WTC11 (cell line): ENCODE measurements at places on chromosomes 6 and 20.

- peak; percentile 16 for DNase-seq
Measured at GRCh38 chr20:13670160-13670559, 31.4 kb upstream of the TASP1 start.

GRCh38 chr6:44138717-44139350 is 11.5 kb downstream of the TMEM63B start:
- DNase-seq, result no peak

- DNase-seq, result no peak
Measured at GRCh38 chr6:51411496-51412125, 592.9 kb downstream of the TFAP2B start.

DNA sequence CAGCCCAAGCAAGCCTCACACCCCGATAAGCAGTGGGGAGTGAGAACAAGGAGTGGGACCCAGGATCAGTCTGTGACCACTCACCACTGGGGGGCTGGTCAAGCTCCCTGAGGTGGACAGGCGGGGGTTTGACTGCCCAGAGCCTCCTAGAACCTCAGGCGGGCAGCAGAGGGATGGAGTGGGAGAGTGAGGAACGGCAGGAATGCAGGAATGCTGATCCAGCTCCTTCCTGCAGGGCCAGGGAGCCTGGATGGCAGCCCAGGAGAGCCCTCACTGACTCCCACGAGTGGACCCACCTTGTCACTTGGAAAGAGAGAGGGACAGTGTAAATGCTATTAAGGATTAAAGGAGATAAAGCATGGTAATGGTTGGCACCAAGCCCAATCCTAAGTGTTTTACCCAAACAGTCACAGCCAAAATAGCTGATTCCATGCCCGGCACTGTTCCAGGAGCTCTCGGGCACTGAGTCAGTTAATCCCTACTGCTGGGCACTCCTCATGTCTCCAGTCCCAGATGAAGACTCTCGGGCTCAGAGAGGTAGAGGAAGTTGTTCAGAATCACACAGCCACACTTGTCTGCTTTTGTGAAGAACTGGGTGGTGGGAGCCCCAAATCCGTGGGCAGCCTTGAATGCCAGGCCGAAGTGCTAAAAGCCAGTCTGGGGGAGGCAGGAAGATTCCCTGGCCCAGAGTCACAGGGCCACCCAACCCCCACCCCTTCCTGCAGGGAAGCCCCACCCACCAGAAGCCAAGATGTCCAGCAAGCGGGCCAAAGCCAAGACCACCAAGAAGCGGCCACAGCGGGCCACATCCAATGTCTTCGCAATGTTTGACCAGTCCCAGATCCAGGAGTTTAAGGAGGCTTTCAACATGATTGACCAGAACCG is 3.1 kb downstream of the MYL9 start:
- no peak for DNase-seq

- no peak for DNase-seq
Measured at GRCh38 chr6:11245381-11246256, 13.2 kb upstream of the NEDD9 start.

- DNase-seq, result no peak
Measured at GRCh38 chr20:32337937-32338661, 20.0 kb upstream of the ASXL1 start.

DNA sequence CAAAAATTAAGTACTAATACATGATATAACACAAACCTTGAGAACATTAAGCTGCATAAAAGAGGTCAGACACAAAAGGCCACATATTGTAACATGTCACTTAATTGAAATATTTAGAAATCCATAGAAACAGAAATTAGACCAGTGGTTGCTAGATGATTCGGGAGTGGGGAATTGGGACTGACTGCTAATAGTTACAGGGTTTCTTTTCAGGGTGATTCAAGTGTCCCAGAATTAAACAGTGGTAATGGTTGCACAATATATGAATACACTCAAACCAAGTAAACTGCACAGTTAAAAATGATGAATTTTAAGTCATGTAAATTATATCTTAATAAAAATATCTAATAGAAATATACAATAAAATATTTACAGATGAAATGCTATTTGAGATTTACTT is 174.5 kb downstream of the WDR27 start:
- DNase-seq, result no peak

GRCh38 chr6:124479991-124480430 is 482.2 kb upstream of the RNF217 start:
- no peak for DNase-seq

- no peak for DNase-seq
Measured at GRCh38 chr6:12185081-12185673, 105.0 kb upstream of the EDN1 start.

DNA sequence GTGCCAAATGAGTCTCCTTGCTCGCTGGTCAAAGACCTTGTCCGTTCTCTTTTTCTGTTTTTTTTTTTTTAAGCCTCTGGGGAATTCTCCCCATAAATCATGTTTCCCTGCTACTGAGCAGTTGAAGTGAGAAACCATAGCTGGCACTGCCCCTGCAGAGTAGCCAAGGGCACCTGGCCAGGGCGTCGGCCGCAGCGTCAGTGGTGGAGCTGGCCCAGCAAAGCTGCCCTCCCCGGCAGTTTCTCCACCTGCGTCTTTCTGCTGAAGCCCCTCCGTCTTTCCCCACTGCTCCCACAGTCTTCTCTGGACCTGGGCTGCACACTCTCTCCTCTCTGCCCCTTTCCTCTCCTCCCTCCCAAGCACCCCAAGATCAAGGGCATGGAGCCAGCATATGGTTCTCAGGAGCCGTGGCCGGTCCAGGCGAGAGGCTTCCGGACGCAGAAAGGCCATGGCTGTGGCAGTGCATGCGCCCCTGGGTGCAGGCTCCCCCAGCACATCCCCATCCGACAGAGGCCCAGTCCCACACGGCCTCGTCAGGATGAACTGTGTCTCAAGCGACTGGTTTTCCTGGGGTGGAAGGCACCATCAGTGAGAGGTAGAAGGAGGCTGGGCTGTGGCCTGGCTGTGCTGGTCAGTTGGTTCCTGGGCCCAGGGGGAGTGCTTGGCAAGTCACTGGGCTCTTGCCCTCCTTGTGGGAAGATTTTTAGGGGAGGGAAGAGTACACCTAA is 218.1 kb downstream of the ERMARD start:
- no peak for DNase-seq

GRCh38 chr6:164731539-164731938 is 577.9 kb downstream of the C6orf118 start:
- DNase-seq, result no peak

- no peak for DNase-seq
Measured at GRCh38 chr6:96803106-96803481, 34.2 kb downstream of the GPR63 start.

- peak; percentile 32 for DNase-seq
Measured at GRCh38 chr6:88730611-88731011, 232.8 kb downstream of the RNGTT start.

DNA sequence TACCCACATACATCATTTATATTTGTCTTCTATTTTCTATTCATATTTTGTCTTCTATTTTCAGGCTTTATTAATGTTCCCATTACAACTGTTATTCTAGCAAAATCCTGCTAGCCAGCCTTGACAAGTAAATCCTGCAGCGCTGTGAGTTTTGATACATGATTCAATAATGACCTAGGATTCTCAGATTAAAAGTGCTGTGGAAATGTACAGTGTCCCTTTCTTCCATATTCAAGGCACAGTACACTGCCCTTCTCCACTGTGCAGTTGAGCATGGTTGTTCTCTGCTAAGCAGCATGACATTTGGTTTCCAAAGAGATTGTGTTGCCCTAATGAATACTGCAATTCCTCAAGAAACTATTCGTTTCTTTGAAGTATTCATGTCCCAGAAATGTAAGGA is 5.8 kb upstream of the HEY2 start:
- DNase-seq, result no peak

GRCh38 chr6:147991961-147992360 is 350.7 kb upstream of the SASH1 start:
- no peak for DNase-seq

DNA sequence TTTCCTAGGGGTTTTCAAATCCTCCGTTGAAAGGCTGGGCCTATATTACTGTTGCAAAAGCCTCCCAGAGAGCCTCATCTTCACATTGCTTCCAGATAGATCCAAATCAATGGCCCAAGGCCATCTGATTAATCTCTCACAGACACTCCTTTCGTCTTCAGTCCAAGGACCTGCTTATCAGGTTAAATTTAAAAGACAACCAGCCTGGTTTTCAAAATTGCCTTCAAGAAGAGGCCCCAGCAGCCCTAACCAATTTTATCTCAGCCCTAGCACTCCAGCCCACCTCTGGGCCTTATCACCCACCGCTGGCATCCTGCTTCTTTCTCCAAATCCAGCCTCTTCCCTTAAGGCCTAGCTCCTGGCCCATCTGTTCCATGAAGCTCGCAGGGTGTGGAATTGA is 15.5 kb upstream of the CCND3 start:
- no peak for DNase-seq

GRCh38 chr20:62830821-62831220 is 14.0 kb downstream of the COL9A3 start:
- DNase-seq, result no peak

DNA sequence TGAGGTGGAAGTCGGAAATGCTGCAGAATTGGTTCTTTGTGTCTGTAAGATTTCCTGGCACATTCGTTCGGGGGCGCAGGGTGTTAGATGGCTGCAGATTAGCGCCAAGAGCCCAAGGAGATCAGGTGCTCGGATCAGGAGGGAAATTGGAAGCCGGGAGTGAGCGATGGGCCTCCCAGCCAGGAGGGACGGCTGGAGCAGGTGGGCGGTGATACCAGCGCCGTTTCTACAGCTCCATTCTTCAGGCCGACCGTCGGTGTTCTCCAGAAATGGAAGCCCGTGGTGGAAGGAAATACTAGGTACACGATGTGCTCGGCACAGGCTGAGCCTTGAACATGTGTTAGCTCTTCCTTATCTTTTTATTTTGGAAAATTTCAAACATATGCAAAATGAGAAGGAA is 6.5 kb downstream of the SIRPA start:
- no peak for DNase-seq

DNA sequence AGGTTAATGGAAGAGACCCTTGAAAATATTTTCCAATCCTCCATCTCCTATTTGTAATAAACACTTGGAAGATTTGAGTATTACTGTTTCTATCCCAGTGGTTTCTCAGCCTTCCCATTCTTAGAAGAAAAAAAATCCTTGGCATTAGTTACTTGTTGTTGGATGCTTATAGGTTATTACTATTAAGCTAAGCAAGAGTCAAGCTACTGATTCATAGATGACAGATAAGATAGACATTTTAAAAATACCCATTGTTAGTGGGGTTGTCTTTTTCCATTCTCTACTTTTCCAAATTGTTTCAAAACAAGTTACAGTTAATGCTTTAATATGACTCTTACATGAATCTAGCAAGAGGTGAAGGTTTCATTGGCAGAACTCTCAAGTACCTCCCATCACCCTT is 158.5 kb downstream of the HIVEP2 start:
- no peak for DNase-seq

DNA sequence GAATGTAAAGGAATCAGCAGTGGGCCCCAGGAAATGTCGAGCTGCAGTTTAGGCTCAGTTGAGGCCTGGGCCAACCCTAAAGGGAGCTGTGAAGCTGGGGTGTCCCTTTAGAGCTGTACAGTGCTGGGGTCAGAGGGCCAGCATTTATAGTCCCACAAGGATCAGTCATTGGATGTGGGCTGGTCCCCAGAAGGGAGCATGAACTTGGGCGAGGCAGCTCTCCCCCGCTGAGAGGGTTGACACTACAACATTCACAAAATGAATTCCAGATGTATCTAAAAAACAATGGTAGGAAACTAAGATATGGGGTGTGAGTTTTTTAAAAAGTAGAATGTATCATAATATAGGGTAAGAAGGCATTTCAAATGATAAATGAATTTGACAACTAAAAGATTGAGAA is 29.7 kb upstream of the TMX4 start:
- no peak for DNase-seq

GRCh38 chr6:1817033-1817761 is 207.5 kb downstream of the FOXC1 start:
- no peak for DNase-seq

DNA sequence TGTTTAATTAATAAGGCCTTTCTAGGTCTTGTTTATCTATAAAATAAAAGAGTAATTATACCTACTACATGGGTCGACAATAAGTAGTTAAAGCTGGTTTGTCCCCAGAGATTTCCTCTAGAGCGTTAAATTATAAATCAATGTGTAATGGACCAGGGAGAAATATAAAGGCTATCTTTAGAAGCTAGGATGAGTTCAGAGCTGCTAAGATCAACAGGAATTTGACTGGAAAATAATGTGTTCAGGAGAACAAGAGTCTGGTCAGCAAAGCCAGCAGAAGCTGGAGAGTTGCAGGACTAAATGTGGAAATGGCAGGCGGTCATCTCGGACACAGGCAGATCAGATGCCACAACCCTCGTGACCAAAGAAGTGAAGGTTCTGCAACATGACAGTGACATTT is 428.8 kb downstream of the EPM2A start:
- DNase-seq, result no peak

DNA sequence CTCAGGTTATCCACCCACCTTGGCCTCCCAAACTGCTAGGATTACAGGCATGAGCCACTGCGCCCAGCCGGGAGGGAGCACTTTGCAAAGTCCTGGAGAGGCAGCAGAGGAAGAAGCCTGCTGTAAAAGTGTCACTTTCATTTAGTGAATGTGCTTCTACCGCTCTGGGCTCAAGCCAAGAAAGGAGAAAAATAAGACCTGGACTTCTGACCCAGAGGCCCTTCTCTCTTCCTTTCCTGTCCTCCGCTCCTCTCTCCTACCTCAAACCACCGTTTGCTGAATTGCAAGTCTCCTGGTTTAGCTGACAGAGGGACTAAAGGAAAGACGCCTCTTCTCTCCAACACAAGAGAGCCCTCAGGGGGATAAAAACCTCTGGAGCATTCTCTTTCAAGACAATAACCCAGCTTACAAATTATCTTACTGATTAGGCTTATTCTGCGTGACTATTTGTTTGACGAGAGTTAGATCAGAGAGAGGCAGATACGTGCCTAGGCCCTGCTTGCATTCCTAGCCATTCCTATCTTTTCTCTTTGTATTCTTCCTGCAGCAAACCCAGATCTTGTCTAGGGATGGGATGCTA is 84.2 kb upstream of the SLC22A23 start:
- no peak for DNase-seq

DNA sequence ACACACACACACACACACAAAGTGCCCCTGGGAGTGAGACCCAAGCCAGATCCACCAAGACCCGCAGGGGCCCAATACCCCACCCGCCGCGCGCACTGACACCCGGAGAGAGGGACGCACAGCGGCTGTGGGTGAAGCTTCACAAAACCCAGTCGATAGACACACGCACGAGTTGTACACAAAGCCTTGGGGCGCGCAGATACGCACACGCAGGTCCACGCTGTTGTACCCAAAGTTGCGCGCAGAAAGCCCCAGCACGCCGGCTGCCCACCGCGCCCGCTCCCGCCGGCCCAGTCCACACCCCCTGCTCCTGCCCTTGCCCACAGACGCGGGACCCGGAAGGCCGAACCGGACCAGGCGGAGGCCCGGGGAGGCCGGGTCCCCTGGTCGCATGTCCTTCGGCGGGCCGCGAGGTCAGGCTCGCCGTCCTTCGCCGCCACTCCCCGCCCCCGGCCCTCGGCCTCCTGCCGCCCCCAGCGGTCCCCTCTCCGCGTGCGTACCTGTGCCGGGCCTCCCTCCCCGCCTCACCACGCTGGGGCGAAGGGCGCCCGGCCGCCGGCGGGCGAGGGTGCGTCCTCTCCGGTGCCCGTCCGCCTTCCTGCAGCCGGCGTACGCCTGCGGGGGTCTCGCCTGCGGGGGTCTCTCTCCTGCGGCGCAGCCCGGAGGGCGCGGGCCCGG is at the start of gene TMEM74B:
TMEM74B (minus strand) TSS at position 344 of the 678 bp plus-strand sequence. CDS start 1,180 bp downstream, outside the sequence.
- peak; percentile 27 for DNase-seq

GRCh38 chr6:45031601-45032000 is 296.5 kb upstream of the RUNX2 start:
- DNase-seq, result no peak
